ENCODE measurements at places on chromosomes 1 and 21. TPM values are rescaled to one million over a fixed set of nuclear protein-coding genes. Genes with fewer than 3 reads are reported as not detected.

Gene FNDC5
- 0.07 TPM for total RNA-seq

Gene TMED5
- 53.4 TPM for total RNA-seq

Gene TEDDM1
- not detected for total RNA-seq

Gene LRRC38
- total RNA-seq: 0.40 TPM

Gene REN
- 0.40 TPM for total RNA-seq

Gene FAM163A
- 0.30 TPM for total RNA-seq

Measured in mammary microvascular endothelial cell (primary cell).